Spleen (tissue), 13 donors: ENCODE measurements at places on chromosomes 12 and 14.

- no peak for DNase-seq
Measured at GRCh38 chr12:102197789-102198188, at the start of gene PMCH. Gene PMCH, minus strand, starts transcription at chr12:102197833. Its CDS starts 63 bp downstream, at chr12:102197770.

DNA sequence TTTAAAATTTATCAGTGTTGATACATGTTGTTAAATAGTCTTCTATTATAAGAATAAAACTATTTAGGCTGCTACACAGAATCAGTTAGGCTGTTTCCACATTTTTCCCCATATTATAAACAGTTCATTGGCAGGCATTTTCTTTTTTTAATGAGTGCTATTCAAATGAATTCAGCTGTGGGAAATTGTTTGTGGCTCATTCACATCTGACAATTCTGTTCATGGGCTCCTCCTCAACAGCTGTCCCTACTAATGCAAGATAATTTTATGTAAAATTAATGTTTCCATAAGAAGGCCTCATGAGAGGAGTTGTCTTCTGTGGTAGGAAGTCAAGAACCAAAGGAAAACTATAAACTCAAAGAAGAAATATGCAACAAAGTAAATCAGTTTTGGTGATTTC, 218.0 kb downstream of the PPFIA2 start:
- no peak for DNase-seq

DNA sequence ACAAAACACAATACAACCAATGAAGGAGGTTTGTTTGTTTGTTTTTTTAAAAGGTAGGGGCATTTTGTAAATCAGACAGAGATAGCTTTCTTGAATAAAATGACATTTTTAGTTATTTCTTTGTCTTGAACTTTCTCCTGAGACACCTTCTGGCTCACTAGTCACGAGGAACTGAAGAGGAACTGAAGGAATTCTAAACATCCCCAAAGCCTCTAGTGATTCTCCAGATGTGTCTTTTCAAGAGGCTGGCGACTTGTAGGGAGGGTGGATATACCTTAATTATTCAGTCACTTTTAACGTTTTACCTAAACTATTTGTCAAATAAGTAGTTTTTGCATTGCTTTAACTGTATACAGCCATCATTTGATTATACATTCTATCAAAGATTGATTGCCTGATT, 211.2 kb upstream of the LRIG3 start:
- no peak for DNase-seq

DNA sequence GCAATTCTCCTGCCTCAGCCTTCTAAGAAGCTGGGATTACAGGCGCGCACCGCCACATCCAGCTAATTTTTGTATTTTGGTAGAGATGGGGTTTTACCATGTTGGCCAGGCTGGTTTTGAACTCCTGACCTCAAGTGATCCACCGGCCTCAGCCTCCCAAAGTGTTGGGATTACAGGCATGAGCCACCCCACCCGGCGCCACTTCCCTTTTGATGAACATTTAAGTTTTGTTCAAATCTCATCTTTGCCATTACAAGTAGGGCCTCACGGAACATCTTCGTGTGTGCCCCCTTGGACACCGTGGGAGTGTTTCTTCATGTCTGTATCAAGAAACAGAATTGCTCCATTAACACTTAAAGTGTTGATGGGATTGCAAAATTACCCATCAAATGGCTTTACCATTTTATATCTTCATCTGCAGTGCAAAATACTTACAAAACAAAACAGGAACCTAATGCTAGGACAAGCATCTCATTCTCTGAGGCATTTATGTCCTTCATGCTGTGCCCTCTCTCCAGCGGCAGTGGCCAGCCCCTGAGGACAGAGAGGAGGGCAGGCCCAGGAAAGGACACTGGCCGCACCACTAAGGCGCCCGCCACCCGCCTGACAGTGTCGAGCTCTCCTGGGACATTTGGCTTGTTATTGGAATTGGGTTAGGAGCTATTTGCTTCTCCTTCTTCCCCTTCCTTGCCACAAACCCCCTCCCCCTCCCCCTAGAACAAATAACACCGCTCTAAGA, 61.7 kb downstream of the RFX4 start:
- no peak for DNase-seq

DNA sequence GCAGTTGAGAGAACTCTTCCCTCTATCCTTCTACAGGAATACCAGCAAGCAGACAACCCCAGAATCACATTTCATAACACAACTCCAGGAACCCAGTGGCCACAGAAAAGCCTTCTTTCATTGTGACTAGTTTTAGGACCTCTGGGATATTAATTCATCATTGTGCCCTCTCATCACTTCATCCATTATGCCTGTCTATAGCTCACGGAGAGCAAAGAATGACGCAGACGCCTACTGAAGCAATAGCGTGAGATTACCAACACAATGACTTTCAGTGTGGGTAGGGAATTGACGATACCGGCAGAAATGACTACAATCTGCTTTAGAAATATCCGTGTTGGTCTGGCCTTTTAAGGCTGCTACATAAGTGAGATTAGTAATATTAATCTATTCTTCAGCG, 158.1 kb upstream of the FOXG1 start:
- no peak for DNase-seq

DNA sequence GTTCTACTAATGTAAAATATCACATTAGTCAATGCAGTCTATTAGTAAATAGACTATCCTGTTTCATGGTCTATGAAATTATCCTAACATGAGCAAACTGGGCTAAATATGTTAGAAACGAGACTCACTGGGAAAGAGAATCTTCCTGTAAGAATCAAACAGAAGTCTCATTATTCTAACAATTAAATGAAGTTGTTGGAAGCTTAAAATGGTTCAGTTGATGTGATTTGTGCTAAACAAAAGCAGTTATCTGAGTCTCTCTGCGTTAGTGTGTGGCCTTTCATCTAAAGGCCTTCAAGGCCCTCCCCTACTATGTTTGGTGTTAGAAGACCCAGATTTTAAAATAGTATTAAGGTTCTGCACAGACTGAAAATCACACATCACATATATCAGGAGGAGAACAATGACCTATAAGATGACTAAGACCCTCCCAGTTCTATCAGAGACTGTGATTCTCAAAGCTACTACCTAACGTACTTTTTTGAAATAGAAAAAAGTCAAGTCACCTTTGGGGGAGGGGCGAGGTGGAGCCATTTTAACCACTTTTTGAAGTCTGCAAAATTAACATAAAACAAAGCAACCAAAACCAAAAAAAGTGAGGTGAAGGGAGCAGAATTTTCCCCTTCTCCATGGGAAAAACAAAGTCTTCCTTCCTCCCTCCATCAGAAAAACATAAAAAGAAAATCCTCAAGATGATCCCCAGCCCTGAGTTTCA, 82.3 kb downstream of the DENND5B start:
- no peak for DNase-seq

DNA sequence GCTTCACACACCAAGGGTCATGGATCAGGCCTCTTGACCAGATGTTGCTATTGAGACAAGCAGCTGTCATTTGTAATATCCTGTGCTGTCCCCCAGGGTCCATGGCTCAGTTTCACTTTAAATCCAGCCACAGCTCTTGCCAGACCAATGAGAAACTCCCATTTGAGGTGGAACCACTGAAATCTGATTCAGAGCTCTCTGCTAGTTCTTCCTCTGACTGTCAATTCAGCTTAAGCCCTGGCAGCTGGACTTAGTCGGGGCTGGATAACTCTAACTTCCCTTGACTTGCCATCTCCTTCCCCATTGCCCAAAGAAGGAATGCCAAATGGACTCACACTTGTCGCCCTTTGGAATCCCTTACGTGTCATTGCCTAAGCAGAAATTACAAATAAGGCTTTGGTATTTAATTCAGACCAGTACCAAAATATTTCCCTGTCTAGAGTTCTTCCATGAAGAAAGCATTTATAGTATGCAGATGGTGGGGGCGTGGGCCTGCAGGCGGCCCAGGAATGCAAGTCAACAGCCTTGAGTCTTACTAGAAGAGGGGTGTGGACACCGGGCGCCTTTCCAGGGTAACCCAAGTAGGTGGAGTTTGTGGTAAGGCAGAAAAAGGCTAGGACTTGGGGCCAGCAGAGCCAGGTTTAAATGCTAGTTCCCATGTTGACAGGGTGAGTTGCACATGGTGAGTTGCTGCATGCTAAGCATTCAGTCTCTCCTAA, 96.9 kb upstream of the TMPO start:
- DNase-seq = no peak

DNA sequence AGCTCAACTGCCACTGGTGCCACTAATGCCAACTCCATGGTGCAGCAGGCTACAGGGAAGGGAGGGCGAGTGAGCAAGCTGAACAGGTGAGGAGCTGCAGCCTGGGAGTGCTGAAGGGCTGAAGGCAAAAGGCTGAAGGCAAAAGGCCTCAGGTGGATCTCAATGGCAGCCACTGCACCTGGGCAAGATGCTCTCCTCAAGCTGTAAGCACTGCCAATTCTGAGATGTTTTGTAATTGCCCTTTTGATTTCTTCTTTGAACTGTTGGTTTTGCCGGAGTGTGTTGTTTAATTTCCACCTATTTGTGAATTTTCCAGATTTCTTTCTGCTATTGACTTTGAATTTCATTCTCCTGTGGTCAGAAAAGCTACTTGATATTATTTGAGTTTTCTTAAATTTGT, 97.6 kb downstream of the PIK3C2G start:
- no peak for DNase-seq

DNA sequence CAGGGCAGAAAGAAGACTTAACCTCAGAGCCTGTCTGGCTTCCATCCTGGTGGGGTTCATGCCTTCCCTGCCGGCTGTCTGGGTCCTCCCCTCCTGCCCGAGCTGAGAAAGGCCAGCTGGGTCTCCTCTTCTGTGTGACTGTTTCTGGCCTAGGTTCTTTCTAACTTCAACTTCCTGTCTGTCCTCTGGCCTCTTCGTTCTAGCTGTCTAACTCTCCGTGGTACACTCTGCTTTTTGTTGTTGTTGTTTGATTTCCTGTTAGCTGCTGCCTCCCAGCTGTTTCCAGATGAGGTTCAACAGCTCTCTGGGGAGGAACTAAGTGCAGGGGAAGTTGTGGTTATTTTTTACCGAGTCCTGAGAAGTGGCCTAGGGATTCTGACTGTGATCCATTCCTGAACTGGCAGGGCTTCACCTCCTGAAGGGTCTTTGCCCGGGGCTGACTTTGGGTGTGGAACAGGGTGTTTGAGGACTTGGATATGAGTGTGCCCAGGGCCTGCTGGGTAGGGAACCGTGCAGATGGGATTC, 3.2 kb downstream of the MLXIP start:
- DNase-seq = peak; percentile 85

DNA sequence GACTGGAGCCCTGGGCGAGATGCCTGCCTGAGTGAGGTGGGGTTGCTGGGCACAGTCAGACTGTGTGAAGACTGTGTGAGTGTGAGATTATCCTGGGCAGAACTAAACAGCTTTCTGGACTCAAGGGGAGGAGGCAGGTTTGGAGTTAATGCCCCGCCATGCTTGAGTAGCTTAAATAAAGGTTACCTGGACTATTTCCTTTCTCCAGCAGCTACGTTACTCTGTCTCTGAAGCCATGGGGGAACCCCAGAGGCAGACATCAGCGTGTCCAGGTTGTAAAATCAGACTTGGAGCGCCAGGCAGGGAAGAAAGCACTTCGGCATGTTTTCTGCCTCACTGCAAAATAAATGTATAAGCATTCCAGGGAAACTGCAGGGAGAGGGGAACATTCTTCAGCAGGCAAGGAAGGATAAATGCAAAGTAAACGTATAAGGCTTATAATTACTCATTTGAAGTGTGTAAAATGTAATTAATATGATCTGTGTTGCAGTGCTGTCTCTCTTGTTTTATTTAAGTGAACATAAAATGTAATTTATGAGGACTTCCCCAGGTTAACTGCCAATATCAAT, 129.7 kb downstream of the CHST11 start:
- DNase-seq = no peak

DNA sequence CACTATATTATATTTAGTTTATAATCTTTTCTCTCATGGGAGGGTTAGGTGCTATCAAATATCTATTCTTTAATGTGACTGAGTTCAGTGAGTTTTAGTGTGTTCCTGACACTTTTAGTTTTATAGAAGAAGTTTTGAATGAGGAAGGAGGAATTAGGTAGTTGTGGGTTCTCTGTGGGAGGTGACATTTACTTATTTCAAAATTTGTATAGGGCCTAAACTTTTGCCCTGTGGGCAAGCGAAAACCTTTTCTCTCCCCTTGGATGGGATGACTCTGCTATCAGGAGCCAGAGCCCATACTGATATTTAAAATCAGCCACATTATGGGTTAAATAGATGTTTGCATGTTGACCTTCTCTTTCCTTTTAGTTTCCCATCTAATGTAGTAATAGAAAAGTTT, 43.6 kb downstream of the SPATS2 start:
- DNase-seq = no peak

- DNase-seq = no peak
Measured at GRCh38 chr14:39472078-39472477, 39.8 kb upstream of the FBXO33 start.

DNA sequence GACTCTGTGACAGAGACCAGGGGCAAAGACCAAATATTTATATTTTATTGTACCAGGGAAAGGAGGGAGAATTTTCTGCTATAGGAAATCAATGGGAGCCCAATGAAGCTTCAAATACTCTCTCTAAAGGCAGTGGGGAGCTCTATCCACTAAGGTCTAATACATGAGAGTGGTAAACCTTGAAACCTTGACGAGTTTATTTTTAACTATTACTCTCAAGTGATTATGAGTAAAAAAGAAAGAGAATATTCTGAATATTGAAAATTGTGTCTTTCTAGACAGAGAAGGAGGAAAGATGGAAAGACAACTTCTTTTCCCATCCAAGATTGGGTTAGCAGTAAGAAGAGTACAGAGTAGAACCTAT, 1722.1 kb upstream of the SEL1L start:
- DNase-seq = no peak

DNA sequence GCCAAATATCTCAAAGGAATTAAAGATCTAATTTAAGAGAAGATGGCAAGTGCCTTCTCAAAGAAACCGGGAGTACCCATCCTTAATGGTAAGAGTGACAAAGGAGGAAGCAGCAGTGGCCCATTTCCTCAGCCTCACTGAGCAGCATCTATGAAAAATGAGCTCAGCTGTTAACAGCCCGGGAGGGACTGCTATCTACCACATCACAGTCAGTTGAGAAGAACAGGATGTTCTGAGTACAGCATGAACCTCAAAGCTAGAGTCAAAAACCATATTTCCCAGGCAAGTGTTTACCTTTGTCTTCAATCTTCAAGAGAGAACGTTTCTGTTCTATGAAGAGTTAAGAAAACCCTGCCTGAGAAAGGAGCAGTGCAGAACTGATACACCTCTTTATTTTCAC, 115.0 kb downstream of the BTG1 start:
- peak; percentile 74 for DNase-seq

GRCh38 chr12:64125913-64126312, 96.2 kb downstream of the KICS2 start:
- no peak for DNase-seq

- no peak for DNase-seq
Measured at GRCh38 chr12:87107766-87108165, 851.6 kb upstream of the MGAT4C start.

DNA sequence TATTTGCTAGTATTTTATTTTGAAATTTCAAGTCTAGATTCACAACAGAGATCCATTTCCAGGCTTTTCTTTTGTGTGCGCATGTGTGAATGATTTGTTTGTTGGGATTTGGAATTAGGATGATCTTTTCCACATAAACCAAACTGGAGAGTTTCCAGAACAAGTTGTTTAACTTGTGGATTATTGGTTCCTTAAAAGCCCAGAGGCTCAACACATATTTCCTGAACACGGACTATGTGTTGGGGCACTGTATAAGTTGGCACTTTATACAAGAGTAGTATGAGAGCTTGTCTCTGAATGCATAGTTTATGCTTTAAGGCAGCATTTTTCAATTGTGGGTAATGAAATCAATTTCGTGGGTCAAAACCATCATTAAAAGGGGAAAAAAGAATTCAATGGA, 67.3 kb upstream of the FUT8 start:
- no peak for DNase-seq
